Left hindlimb (tissue), 1 donor: ENCODE measurements at places on chromosomes 5 and 9.

- no peak for DNase-seq
Measured at GRCh38 chr9:132502480-132502879, 79.9 kb upstream of the BARHL1 start.

GRCh38 chr5:75337366-75338021 lies 474 bp downstream of the HMGCR start:
- DNase-seq = peak; percentile 54

GRCh38 chr9:125407974-125408900 lies 146.6 kb downstream of the GAPVD1 start:
- peak; percentile 85 for DNase-seq

DNA sequence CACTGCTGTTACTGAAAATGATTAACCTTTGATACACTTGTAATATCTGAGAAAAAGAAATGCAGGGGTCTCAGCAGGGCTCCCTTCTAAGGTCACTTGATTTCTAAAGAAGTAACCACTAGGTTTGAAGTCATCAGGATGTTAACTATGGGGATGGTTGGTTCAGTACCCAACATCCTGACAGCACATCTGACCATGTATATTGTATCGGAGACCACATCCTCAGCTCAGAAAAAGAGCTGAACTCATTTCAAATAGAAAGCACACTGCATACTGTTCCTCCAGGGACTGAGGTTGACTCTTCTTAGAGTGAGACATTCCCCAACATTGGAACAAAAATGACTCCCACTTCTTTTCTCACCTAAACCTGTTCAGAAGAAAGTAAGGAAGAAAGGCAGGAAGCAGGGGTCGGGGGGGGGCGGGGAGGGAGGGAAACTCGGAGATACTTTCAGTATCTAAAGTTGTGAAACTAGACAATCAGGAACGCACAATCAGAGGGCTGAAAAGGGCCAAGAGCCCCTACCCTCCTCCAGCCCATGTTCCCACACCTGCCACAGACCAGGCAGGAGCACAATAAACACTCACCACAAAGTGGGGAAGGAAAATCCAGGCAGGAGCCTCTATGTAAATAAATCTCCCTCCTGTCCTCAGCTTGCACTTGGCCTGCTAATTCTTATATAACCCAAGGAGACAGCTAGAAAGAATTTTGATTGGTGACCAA lies 730 bp upstream of the GZMA start:
- no peak for DNase-seq

- no peak for DNase-seq
Measured at GRCh38 chr5:17766031-17766430, 131.8 kb downstream of the TAF11L14 start.

DNA sequence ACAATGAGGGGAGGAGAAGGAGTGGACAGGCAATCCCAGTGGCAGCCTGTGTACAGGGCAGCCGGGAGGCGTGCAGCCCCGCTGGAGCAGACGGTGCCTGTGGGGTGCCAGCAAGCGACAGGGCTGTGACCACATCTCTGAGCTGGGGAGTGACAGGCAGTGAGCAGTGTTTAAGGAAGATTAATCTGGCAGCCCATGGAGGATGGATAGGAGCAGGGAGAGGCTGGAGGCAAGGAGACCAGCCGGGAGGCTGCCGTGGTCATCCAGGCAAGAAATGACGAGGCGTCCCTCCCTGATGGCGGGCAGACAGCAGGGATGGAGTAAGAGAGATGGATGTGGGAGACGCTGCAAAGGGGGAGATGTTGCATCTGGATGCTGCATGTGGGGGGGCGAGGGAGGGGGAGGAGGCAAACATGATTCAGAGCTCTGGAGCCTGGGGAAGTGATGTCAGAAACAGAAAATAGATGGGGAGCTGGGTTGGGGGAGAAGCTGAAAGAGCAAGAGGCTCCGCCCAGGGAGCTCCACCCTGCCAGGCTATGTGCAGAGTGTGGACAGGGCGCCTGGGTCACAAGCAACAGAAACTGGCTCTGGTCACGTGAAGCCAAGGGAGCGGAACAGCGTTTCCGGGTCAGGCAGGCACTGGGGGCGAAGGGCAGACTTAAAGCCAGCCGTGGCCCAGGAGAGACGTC lies 12.6 kb downstream of the UNC5A start:
- no peak for DNase-seq

DNA sequence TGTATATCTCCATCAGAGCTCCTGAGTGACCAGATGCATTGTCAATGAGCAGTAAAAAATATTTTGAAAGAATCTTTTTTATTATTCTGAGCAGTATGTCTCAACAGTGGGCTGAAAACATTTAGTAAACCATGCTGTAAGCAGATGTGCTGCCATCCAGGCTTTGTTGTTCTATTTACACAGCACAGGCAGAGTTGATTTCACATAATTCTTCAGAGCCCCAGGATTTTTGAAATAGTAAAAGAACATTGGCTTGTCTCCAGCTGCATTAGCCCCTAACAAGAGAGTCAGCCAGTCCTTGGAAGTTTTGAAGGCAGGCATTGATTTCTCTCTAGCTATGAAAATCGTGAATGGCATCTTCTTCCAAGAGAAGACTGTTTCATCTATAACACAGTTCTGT lies 25.2 kb upstream of the ENTREP1 start:
- no peak for DNase-seq

DNA sequence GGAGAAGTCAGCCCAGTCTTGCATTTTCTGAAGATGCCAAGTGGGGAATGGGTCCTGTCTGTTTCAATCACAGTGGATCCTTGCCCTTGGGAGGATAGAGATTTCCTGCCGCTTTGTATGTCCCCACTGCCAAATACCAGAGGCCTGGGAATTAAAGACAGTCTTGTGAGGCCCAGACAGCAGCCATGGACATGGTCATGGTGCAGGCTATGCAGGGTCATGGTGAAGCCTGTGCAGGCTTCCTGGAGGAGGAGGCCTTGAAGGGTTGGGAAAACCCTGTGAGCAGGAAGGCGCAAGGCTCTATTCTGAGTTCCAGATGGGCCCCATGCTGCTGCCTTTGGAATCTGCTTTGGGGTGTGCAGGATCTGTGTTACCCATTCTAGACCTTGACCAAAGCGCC lies 57.3 kb upstream of the PITX1 start:
- no peak for DNase-seq

- no peak for DNase-seq
Measured at GRCh38 chr9:125977223-125977622, 230.1 kb downstream of the PBX3 start.

DNA sequence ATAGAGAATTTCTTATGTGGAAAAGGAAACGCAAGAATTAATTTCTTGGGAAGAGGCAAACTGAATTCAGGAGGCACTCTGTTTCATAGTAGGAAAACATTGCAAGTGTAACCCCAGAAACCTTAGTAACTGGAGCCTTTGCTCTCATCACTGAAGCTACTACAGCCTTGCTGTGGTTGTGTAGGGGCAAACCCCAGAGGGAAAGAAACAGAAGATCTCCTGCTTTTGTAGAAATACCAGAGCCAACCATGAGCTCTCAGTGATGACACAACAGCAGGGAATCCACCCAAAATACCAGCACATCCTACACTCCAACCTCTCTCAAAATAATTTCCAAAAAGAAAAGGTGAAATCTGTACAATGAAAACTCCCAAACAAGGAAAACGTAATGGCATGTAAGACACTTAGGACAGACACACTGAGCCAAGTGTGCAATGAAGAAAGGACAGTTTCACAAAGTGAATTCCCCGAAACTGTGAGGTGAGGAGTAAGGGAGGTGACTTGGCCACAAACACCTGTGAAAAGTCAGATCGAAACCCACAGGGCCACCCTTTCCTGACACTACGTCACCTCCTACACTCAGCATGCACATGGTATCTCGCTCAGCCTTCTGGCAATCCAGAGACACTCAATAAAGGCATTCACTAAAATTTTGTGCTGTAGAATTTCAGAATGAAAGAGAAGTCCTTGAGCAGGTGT lies 8.5 kb upstream of the ACSL6 start:
- DNase-seq = no peak

GRCh38 chr5:153674356-153674755 lies 183.9 kb downstream of the GRIA1 start:
- no peak for DNase-seq

- DNase-seq = no peak
Measured at GRCh38 chr5:158752656-158752973, 347.1 kb downstream of the EBF1 start.

DNA sequence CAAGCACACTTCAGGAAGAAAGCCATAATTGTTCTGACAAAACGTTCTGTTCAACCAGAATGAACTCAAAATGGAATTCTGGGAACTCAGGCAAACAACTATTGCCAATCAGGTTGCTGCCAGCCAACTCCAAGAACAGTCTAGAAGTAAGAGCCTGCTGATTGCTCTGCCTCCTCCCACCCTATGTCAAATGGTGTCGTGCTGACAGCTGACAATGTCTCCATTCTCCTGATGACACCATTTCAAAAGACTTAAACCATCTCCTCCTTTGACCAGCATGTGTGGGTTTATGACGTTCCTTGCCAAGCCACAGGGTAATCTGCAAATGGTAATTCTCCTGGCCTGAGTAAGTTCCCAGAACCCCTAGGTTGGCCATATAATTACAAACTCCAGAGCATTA lies 21.9 kb upstream of the PLIN2 start:
- DNase-seq = no peak

DNA sequence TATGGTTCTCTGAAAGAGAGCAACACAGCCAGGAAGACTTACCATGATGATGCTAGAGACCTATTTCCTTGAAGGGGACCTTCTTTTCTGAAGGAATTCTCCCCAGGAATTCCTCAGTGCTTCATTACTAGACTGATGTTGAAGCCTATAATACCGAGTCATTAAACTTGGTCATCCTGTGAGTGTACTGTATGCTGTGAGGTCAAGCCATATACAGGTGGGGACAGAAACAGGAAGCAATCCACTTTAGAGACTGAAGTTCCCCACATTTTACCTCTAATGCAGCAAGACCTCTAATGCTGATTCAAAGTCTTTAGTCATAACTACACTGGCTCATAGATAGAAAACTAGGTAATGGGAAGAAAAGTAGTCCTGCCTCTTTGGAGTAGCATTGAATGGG lies 77.1 kb upstream of the RASEF start:
- DNase-seq = no peak

DNA sequence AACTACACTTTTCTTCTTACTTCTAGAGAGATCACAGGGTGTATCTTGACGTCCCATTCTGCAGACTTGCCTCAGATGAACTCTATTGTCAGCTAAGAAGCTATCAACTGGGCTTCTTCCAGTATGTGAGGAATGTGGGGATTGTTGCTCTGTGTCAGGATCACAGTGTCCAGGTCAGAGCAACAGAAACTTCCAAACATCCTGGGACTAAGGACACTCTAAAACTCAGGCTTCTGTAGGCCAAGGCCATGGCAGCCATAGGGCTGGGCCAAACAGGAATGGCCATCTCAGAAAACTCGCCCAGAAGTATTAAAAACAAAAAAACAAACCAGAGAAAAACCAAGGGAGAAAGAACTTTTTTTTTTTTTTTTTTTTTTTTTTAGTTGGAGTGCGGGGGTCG lies 210.0 kb upstream of the CLINT1 start:
- DNase-seq = no peak

- no peak for DNase-seq
Measured at GRCh38 chr9:110340306-110340705, 2.6 kb upstream of the TXNDC8 start.

DNA sequence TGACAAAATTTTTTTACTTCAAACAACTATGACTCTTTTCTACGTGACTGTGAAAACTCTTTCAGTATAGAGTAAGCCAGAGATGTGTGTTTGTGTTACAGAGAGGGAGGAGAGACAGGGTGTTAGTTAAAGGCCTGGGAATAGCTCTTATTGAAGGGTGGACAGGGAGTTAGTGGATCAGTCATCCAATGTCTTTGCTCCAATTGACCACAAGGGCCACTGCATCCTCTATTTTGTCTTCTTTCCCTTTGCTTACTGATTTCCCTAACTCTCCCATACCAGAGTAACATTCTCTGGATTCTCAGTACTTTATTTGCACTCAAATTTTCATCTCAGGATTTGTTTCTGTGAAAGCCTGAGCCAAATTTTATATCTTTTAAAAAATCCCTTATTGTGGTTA lies 920.3 kb downstream of the CDH18 start:
- no peak for DNase-seq

- DNase-seq = no peak
Measured at GRCh38 chr9:121451586-121451985, 48.1 kb downstream of the GGTA1 start.

DNA sequence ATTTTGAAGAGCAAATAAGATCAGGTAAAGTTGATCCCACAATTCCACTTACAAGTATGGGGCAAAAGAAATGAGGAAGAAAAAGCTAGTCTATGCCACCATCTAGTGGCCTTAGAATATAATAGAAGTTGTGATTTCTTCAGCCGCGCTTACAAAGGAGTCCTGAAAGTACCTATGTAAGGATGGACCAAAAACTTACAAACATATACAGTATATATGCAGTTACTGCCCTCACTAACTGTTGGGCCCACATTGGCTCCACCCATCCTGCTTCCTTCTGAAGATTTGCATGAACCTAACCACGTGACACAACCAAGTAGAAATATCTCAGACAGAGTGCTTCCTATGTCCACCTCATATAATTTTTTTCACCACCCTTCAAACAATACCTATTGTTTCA lies 11.7 kb upstream of the OR13D1 start:
- DNase-seq = no peak

DNA sequence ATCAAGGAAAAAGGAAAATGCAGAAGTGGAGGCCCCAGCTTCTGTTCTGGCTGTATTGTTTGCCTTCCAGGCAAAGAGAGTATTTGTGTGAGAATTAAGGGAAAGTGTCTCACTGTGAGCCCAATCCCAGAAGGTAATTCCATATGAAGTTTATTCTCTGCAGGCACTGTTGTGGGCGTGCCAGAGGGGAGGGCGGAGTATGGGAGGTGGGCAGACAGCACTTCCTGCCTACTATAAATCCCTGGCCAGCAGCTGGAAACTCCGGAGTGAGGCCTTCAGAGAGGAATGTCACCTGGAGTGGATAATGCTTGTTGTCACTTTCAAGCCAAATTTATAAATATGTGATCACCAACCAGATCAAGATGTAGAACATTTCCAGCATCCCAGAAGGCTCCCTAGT lies 209.5 kb downstream of the ARHGAP26 start:
- no peak for DNase-seq

DNA sequence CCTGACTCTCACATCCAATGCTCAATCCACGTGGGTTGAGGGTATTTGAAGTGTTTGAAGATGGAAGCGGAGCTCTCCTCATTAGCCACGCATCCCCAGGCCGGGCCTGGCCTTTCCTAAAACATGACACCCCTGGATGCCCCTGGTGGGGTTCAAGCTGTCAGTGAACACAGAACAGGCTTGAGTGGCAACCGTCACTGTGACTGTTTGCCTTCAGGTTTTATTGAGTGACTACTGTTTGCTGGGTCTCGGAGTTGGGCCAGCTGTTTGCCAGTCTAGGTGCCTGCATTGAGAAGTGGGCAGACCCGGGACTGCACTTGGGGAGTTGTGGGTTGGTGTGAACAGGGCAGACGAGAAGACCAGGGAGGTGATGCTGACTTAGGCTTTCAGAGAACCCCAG lies 7.8 kb upstream of the OLFM1 start:
- DNase-seq = no peak

GRCh38 chr5:175162036-175162435 lies 281.9 kb downstream of the DRD1 start:
- no peak for DNase-seq
